ENCODE measurements at places on chromosomes 2 and 18.

DNA sequence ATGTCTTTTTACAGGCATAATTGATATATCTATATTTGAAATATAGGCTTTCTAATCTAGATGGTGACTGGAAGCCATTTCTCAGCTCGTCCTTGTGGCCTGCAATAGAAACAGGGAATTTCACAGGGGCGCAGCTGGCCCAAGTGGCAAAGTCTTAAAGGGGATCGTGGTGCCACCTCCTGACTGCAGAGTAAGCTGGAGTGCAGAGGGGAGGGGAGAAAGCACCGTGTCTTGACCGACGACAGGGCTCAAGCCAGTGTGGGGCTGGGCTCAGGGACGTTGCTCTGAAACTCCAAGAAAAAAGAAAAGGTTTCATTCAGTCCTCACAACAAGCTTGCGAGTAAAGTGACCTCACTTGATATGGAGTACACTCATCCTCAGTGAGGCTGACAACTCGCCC, 255.1 kb downstream of the DCDC2C start:
- DNase-seq: no peak

- DNase-seq: peak; percentile 74
Observed at GRCh38 chr2:224885836-224886547, 156.3 kb downstream of the DOCK10 start.

GRCh38 chr2:30641765-30642345, 165.4 kb downstream of the CAPN13 start:
- DNase-seq: no peak

DNA sequence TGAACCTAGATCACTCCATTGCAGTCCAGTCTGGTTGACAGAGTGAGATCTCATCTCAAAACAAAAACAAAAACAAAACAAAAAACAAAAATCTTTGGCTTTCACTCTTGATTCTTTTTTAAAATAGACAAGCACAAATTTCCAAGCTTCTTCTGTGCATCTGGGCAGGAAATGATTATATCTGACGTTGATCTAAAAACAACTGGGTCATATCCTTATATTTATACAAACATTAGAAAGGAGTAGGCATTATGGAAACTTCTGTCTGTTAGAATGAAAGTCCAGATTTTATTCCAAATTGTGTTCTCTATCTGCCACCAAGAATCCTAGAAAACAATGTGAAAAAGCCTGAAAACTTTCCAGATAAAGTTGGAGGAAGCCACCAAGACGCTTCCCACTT, 26.2 kb upstream of the PMAIP1 start:
- no peak for DNase-seq

All from BJ (cell line).